RCC 7860 (cell line): ENCODE measurements at places on chromosomes 4 and X.

GRCh38 chr4:1474126-1475090, 68.2 kb upstream of the NKX1-1 start:
- no peak for DNase-seq

GRCh38 chrX:11381464-11381863, 88.3 kb downstream of the AMELX start:
- DNase-seq, result no peak

DNA sequence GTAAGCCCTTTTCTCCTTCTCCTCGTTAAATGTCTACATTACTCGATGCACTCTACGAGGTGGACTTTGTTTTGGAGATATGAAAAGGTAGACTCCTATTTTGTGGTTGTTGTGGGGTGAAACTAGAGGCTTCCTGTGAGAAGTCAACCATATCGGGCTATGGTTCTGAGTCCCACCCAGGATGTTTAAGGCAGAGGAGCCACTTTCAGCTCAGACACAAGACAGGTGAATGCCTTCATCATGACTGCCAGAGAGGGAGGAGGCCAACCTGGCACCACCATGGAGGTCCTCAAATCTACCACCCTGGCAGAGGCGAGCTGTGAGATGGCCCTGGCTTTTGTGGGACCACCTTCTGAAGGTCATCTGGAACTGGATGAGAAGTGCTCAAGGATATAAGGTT, 154.4 kb upstream of the KLF3 start:
- no peak for DNase-seq

- no peak for DNase-seq
Observed at GRCh38 chr4:15427701-15428100, at the start of gene C1QTNF7. C1QTNF7 (plus strand) TSS chr4:15428033; CDS start chr4:15435744, 7,711 bp downstream.

GRCh38 chr4:66376921-66377320, 706.6 kb upstream of the EPHA5 start:
- DNase-seq, result no peak

- peak; percentile 55 for DNase-seq
Observed at GRCh38 chr4:27684610-27685011, 824.0 kb downstream of the STIM2 start.

GRCh38 chrX:115689931-115690330, 129.0 kb downstream of the PLS3 start:
- no peak for DNase-seq

- no peak for DNase-seq
Observed at GRCh38 chrX:111410590-111411078, 1.4 kb downstream of the DCX start.

GRCh38 chr4:15914736-15915135, 23.8 kb downstream of the FGFBP1 start:
- peak; percentile 24 for DNase-seq

GRCh38 chr4:71201057-71201456, 137.8 kb upstream of the SLC4A4 start:
- DNase-seq, result no peak

DNA sequence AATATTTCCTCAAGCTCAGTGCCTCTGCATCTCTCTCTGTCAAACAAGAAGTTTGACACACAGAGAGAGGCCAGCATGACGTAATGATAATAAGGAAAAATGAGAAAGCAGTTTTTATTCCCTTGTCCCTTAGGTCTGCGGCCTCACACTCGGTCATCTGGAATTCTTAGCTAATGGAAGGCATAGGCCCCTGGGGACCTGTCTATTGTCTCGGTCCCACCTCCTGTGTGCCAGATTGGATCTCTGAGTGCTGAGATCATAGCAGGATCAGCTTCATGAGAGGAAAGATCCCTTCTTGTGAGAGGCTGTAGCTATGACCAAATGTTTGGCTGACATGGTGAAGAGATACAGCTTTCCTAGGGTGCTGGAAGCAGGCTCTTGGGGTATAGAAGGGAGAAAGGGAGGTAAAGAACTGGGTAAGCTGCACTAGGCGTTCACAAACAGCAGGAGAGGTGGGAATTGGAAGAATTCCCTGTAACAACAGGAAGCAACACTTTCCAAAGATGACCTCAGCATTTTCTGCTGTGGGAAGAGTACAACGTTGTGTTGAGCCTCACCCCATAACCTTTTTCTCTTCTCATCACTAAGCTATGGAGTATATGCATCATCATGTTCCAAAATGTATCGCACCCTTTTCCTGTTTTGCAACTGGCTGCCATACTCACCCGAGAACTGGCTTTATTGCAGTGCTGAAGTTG, 20.2 kb downstream of the TMEM31 start:
- no peak for DNase-seq

DNA sequence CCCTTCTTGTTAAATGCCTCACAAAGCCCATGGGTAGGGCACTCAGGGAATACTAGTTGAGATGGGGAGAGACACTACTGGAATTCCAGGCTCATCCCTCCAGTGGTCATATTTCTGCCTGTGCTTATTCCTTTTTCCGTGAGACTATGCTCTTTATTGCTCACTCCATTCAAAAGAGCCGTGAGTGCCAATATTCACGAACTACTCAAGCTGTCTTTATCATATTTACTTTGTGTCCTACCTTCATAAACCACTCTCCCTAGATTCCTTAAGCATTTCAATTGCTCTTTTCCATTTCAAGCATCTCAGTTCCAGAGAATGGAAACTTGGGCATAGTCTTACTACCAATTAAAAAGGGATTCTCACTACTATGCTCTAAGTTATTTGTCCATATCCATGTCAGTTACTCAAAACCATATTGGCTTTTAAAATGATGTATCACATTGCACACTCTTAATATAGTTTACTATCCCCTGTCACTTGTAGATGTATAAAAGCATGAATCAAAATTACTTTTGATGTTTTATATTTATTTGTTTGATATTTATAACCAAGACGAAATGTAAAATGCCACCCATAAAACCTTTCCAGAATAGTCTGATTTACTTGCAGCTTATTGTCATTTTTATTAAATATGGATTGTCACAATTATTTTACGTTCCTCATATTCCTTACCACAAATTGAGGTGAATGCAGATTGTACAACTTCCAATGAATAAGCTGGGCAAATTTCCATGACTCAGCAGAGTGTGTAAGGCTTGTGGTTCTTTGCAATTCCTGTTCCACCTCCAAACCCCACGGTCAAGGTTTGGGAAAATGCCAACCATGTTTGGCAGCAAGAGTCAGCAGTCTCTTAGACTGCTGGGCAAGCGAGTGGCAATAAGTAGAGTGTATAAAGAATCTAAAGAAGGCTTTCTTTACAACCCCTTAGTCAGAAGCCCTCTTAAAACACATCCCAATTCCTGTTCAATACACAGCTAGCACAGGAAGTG, 24.4 kb downstream of the ENOX2 start:
- peak; percentile 77 for DNase-seq

DNA sequence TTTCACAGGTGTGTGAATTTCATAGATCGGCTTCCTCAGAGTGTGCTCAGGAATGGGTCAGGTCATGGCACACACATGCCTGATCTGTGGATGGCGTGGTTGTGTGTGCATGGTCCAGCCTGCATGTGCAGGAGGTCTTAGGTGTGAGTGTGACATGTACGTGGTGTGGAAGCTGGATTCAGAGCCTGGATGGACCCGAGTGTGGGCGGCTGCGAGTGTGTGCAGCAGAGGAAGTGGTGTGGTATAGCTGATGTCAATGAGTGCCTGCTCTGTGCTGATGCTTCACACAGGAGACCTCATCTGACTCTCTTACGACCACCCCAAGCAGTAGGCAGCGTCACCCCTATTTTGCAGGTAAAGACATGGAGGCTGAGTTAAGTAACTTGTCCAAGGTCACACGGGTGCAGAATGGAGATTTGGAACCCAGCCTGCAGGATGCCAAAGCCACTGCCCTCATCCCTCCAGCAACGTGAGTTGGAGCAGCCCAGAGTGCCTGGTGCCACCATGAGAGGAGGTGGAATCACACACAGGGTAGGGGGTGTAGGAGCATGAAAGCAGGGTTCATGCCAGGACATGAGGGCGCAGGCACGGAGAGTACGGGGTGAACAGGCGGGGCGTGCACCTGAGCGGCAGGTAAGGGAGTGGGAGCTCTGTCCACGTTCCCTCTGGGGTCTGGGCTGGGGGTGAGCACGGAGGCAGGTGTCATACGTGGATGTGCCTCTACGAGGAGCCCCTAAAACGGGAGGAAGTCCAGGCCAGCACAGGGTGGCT, 24.2 kb upstream of the C4orf50 start:
- no peak for DNase-seq

GRCh38 chr4:169251291-169252235, 19.2 kb downstream of the SH3RF1 start:
- DNase-seq, result peak; percentile 62

DNA sequence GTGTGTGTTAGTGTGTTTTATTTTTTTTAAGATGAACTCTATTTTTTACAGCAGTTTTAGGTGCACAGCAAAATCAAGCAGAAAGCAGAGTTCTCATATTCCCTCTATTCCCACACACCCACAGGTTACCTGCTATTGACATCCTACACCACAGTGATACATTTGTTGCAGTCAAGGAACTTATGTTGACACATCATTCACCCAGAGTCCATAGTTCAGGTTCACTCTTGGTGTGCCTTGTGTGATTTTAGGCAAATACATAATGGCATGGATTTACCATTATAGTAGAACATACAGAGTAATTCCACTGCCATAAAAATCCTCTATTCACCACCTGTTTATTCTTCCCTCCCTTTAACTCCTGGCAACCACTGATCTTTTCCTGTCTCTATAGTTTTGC, 28.7 kb downstream of the DIAPH2 start:
- DNase-seq, result no peak

GRCh38 chr4:181261279-181261678, 981.9 kb upstream of the TENM3 start:
- no peak for DNase-seq

DNA sequence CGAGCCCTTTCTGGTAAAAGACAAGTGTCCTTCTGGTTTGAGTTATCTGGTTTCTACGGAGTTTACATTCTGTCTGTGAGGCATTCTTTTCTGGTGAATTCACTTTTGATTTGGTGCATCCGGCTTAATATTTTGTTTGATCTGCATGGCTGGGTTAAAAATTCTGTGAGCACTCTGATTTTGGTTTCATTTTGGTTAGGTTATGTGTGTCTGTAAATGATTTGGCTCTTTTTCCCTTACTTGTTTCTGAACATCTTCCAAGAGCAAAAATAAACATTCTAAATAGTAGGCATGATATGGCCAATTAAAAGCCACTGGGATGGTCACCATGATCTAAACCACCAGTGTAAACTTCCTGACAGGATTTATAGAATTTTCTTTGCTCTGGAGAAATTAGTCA, 85.7 kb upstream of the PTPN13 start:
- peak; percentile 84 for DNase-seq

DNA sequence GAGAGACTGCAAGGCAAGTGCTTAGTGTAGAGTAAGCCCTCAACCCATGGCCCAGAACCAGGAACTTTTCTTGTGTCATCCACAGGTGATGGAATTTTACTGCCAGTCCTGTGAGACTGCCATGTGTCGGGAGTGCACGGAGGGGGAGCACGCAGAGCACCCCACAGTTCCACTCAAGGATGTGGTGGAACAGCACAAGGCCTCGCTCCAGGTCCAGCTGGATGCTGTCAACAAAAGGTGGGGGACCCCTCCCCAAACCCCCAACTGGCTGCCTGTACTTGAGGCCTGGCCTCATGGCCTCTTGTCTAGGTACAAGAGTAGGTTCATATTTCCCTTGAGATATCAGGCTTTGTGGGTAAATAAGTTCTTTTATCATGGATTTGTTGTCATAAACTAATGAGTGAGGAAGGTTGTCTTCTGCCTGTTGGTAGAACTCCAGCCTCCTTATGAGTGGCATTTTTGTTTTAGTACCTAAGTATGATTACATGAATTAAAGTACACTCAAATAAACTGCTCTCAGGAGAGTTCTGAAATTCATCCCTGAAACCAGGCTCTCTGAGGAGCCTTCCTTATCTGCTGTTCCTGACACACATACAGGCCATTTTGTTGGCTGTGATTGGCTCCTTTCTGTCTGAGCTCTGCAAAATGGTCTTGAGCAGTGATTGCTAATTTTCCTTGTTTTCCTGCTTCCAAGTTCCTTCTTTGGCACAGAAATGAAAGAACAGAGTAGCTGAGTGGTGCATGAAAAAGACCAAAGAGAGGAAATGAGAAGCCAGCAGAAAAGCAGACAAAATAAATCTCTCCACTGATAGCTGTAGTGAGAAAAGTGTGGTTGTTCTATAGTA, 51.4 kb upstream of the MND1 start:
- DNase-seq, result no peak

- no peak for DNase-seq
Observed at GRCh38 chrX:119942173-119942819, 1.3 kb downstream of the NKAP start.

- peak; percentile 13 for DNase-seq
Observed at GRCh38 chr4:176492646-176493302, 173.0 kb downstream of the SPCS3 start.

- DNase-seq, result no peak
Observed at GRCh38 chr4:169416997-169417396, 146.2 kb upstream of the SH3RF1 start.

DNA sequence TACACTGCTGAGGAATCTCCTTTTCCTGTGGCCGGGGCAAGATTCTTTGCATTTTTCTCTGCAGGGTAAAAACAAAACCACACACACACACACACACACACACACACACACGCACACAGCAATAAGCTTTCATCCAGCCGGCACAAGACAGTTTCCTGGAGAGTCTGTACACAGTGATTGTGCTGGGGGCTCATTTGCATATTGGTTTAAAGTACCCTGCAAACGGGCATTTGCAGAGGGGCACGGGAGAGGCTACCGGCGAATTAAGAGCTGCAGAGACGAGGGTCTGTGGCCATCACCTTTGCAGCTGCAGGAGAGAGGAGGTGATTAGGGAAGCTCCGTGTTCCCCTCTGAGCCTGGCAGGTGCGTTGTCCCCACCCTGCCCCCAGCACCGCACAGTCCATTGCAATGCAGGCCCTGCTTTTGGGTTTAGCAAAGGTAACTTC, 219.9 kb downstream of the SHOX start:
- DNase-seq, result no peak

GRCh38 chr4:11426731-11427120, 2.0 kb downstream of the HS3ST1 start:
- no peak for DNase-seq

DNA sequence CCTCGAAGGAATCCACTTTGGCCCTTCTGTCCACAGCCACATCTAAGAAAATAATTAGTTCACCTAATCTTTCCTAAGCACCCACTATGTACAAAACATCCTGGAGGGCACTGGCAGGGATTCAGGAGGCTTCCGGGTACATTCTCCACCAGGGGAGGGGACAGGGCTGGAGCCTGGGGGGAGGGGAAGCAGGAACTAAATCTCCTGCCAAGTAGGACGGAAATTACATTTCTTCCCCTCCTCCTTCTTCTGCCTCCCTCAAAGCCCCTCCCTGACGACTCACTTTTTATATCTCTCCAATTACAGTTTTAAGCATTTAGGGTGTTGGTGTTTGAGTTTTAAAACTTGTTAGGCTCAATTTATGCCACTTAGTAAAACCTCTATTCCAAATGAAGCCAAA, 203.1 kb downstream of the BCOR start:
- DNase-seq, result no peak

GRCh38 chr4:42608551-42608950, 48.4 kb downstream of the ATP8A1 start:
- DNase-seq, result no peak

GRCh38 chr4:68272380-68272779, 26.9 kb upstream of the TMPRSS11B start:
- DNase-seq, result no peak

- no peak for DNase-seq
Observed at GRCh38 chr4:40437741-40438383, 102.7 kb downstream of the CHRNA9 start.
